ENCODE measurements at places on chromosomes 6 and 20. TPM values are rescaled to one million over a fixed set of nuclear protein-coding genes. Genes with fewer than 3 reads are reported as not detected.

Gene MEI4
- total RNA-seq = not detected

Gene MOXD1
- 0.39 TPM for total RNA-seq

Gene PNLDC1
- total RNA-seq = 0.74 TPM

Gene SOX18
- total RNA-seq = 1.8 TPM

Gene PRRT1
- total RNA-seq = 0.32 TPM

Gene PBOV1
- total RNA-seq = not detected

Gene SAPCD1
- 12.8 TPM for total RNA-seq

Gene TOX2
- total RNA-seq = 17.2 TPM

Gene HLA-DRB5
- 80.1 TPM for total RNA-seq

Gene RAD21L1
- not detected for total RNA-seq

All from T-helper 1 cell treated with Interleukin-12 subunit alpha and Interleukin-12 subunit beta and Interleukin-4 antibody, amounts not matched to agents 30 ng/mL and 1 ng/mL, for 36 hours (primary cell).